Activated CD8-positive, alpha-beta memory T cell treated with anti-CD3 and anti-CD28 coated beads, Interleukin-2, amount 10 ng/mL, durations not matched to agents 7 days and 5 days (primary cell): ENCODE measurements at places on chromosomes 13 and 19. TPM values are rescaled to one million over a fixed set of nuclear protein-coding genes. Genes with fewer than 3 reads are reported as not detected.

The CEACAM16 gene
- not detected for total RNA-seq

The TNNI3 gene
- total RNA-seq = not detected

DNA sequence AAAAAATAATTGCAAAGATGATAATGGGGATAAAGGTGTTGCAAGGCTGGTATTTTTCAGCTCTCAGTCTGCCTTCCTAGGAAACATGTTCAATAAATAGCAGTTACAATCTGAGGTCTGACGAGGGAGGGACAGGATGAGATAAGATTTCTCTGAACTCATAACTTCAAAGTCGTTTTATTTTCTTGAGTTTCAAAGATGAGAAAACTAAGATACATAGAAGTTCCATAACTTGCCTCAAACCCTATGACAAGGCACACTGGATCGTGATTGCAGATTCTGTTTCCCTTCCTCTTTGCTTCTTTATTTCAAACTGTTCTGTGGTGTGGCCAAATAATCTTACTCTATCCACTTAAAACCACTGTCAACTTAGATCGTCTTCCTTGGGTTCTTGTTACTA lies 327.2 kb downstream of the GPC5 start:
- no peak for DNase-seq

DNA sequence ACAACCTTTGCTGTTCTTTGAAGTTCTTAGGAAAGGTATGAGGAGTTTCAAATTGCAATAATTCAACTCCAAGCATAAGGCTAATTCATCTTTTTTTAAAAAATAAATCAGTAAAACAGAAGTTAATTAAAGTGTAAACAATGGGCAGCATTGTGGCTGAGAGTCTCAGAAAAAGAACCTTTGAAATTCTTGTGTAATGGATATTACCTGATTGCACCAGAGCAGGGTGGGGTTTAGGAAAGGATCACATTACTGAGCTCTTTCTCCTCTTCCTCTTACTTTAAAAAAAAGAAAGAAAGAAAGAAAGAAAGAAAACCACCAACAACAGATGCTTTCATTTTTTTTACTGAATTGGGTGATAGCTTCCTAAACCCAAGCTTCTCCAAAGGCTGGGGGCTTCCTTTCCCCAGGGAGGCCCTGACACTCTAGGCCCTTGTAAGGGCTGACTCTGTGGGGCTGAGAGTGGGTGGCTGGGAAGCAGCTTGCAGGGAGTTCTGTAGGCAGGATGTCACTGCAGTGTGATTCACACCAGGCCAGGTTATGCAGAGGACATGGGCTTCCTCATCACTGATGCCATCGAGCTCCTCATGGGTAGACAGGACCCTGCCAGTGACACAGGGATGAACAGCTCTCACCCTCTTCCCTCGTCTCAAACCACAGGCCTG lies 564.5 kb downstream of the FGF9 start:
- no peak for DNase-seq

GRCh38 chr19:10661946-10662345 lies 7.8 kb downstream of the ILF3 start:
- no peak for DNase-seq

The SOX1 gene
- total RNA-seq = not detected
